Lower leg skin (tissue), 4 donors: ENCODE measurements at places on chromosomes 11 and 22.

GRCh38 chr11:123299721-123300120 lies 104.7 kb upstream of the CLMP start:
- no peak for DNase-seq

DNA sequence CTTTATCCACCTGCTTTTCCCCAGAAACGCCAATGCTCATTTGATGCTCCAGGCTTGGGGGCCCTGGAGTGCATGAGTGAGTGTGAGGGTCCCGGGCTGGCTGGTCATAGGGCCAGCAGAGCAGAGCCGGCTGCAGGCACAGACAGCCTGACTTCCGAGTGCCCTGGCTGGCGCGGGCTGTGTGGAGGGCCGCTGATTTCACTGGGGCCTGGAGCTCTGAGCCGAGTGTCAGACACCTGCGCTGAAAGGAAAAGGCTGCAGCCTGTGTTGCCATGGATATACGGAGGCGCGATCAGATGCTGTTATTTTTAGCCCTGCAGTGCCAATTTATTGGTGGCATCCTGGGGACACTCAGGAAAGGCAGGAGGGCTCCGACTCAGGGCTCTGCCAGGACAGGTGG lies 87.6 kb downstream of the ST3GAL4 start:
- DNase-seq = no peak

- no peak for DNase-seq
Measured at GRCh38 chr11:122269824-122270223, 153.8 kb upstream of the BLID start.

GRCh38 chr11:101862391-101863233 lies 52.2 kb upstream of the CEP126 start:
- DNase-seq = no peak

DNA sequence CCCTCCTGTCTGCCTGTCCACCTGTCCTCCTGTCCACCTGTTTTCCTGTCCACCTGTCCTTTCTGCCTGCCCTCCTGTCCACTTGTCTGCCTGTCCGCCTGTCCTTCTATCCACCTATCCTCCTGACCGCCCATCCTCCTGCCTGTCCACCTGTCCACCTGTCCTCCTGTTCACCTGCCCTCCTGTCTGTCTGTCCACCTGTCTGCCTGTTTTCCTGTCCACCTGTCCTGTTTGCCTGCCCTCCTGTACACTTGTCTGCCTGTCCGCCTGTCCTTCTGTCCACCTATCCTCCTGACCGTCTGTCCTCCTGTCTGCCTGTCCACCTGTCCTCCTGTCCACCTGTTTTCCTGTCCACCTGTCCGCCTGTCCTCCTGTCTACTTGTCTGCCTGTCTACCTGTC lies 682.8 kb downstream of the TBC1D22A start:
- no peak for DNase-seq

DNA sequence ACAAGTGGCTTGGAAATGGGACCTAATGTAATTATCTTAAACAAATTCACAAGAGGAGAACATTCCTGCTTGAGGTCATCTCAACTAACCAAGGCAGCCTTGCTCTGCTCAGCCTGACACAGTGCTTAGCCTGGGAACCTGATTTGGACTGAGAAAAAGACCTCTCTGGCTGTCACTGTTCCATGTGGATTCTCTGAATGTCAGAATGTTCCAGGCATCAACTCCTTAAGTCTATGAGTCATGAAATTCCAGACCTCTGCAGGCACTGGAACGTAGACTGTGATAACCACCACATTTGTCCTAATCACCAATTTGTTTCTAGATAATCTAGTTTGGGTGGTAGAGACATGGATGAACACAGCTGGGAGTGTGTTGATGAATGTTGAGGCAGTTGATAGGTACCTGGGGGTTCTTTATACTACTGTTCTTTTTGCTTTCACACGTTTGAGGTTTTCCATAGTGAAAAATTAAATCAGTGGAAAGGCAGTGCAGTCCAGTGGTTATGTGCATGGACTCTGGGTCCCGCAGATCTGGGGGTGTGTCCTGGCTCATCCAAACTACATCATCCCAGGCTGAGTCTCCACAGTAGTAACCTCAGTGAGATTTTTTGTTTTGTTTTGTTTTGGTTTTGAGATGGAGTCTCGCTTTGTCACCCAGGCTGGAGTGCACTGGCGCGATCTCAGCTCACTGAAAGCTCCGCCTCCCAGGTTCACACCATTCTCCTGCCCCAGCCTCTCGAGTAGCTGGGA lies 269.6 kb downstream of the MN1 start:
- DNase-seq = no peak

DNA sequence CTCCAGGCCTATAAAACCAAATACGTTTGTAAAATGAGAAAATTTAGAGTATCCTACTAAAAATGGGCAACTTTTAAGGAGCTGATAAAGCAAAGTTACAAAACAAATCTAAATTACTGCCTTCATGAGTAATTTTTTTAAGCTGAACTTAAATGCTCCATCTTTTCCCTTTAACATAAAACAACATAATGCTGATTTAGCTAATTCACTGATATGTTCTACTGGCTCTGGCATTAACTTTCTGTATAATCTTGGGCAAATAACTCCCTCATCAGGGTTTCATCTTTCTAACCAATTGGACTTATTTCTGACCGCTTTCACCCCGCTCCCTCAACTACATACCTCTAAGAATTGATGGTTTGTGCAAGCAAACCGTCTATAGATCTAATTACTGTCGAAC lies 362 bp downstream of the OR10A3 start:
- no peak for DNase-seq

DNA sequence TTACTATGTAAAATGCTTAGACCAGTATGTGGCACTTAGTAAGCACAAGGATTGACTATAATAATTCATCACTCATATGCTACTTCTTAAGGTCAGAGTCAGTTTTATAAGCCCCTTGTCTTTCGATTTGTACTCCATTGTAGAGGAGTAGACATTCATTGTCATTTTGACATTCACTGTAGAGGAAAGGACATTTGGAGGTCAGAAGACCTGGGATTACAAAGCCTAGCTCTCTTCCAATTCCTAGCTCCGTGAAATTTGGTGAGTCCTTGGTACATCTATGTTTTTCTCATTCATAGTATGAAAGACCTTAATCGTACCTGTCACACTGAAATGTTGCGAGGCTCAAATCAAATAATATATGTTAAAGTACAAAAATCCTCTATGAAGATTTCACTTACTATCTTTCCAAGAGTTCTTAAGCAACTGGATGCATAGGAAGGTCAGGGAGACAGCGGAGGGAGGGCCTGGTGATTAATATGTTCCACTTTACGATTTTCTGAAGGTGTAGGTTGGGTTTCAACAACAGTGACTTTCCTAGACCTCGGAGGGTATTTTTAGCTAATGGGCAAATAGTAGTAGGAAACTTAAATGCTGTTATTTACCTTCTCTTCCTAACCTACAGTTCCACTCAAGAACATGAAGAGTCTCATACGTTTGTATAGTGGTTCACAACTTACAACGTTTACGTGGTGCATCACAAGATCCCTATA lies 1.4 kb upstream of the EMSY start:
- DNase-seq = no peak
